ENCODE measurements at places on chromosomes 3 and 15.
A peak's percentile ranks its signal among the peaks of the same experiment; 100 is the strongest.

GRCh38 chr3:112670824-112671223 is 29.9 kb upstream of the CCDC80 start:
- no peak for DNase-seq

DNA sequence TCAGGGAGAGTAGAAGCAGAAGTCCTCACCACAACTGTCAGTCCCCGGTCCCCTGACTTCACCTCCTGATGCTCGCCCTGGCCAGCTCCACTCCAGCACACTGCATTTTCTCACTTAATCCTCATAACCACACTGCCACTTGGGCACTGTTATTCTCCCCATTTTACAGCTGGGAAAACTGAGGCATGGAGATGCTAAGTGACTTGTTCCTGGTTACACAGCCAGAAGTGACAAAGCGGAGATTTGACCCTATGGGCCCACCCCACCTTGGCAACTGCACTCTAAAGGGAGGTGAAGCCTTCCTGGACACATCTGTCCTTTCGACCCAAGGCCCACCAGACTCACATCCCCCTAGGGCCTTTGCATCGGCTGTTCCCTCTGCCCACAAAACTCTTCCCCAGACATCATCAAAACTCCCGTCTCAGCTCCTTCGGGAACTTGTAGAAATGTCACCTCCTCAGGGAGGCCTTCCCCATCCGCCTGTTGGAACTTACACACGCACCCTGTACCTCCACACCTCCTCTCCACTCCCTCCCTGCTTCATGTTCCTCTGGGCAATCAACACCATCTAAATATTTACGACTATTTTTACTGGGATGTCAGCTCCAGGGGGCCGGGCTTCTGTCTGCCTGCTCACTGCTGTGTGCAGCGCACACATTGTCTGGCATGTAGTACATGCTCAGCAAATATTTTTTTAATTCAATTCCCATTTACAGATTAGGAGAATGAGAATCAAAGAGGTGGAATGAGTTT is 3.1 kb downstream of the GRIP2 start:
- DNase-seq, result no peak

DNA sequence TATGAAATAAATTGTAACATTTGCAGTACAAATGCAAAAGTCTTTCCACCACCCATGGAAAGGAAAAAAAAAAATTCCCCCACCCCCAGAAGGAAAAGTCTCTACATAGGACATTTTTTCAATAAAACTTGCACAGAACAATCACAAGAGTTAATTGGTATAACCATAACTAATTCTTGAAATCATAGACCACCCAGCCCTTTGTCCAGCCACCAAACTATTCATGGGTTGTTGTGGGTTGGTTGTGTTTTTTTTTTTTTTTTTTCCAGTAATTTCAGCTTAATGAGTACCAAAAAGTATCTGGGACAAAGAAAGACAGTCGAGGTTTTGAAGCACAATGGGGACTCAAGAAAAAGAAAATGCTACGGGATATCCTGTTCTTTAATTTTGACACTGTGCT is 355.0 kb upstream of the ROBO2 start:
- no peak for DNase-seq

DNA sequence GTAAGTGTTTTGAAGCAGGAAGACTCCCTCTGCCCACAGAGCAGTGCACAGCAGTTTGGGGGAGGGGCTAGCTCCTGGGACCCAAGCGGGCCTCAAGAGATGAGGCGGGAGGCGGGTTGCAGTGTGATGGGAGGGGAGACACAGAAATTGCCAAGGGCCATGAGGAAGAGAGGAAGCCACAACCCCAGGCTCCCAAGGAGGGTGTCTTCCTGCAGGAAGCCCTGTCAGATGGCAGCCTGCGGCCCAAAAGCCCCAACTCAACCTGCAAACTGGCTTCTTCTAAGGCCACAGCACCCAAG is 7.3 kb upstream of the ISLR2 start:
- DNase-seq, result no peak

DNA sequence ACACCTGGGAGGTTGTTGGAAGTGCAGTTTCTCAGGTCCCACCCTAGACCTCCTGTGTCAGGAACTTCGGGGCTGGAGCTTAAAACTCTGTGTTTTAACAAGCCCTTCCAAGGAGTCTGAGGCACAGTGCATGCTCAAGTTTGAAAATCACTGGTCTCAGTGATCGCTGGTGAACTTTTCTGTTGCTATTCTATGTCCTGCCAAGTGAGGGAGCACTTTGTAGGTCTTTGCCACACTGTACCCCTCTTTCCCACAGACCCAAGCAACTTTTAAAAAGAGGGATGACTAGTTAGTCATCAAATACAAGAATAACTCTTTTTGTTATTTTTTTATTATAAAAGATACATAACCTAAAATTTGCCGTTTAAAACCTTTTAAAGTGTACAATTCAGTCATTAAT is 133.7 kb downstream of the AGBL1 start:
- no peak for DNase-seq

- no peak for DNase-seq
Observed at GRCh38 chr3:116716490-116716889, 6.9 kb downstream of the TUSC7 start.

- DNase-seq, result peak; percentile 11
Observed at GRCh38 chr3:42476225-42477125, 26.0 kb upstream of the VIPR1 start.

DNA sequence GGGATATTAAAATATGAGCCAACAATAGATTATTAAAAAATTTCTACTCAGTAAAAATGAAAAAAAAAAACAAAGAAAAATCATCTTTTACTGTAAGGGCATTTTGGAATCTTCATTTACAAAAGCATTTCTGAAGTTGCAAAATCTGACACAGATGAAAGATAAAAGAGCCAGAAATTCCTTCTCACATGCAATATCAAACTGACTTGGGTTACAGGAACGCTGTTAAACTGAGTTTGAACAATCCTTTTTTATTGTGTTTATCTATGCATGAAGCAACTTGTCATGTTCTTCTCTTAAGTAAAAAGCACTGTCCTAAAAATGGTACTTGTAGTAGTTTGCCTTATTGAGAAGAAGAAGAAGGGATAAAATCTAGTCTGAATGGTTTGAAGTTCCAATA is 468.5 kb upstream of the KCNMB2 start:
- DNase-seq, result peak; percentile 66

GRCh38 chr15:101050623-101051290 is 131.6 kb downstream of the LRRK1 start:
- no peak for DNase-seq

DNA sequence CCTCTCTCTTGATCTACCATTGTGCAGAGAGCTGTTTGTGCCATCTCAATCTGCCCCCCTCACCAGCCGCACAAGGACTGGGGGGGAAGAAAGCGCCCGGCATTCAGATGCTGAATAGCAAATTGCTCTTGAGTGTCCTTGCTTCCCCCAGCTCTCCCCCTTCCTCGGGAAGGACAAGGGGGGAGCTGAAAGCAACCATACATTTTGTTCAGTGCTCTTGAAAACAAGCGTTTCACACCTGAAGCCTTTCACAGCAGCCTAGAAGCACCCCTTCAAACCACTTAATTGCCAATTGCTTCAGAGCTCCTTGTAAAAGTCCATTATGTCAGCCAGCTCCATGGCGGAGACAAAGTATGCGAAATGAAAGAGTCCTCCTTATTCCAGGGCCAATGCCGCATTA is 540.1 kb downstream of the NR2F2 start:
- no peak for DNase-seq

- no peak for DNase-seq
Observed at GRCh38 chr15:55588815-55589115, 620 bp upstream of the PYGO1 start.

DNA sequence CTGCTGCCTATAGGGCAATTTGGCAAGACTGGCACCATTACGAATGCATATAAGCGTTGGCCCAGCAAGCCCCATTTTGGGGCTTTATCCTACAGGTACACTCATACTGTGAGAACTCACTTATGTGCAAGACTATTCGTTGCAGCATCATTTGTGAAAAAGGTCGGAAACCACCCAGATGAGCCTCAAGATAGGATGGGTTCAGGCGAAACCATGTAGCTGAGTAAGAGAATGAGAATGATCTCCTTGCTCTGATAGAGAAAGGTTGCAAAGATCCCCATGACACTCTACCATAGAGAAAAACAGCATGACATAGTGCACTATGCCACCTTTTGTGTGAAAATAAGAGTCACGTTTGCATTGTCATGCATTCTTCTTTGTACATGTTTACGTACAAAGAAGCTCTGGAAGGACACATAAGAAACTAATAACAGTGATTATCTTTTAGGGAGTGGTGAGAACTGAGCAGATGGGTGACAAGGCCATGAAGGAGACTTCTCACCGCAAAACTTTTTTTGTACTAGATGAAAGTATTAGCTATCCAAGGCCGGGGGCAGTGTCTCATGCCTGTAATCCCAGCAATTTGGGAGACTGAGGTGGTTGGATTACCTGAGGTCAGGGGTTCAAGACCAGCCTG is 50.0 kb downstream of the RHCG start:
- no peak for DNase-seq

All from EH (cell line).